ENCODE measurements at places on chromosomes 16 and 17.

- no peak for DNase-seq
These were observed 7.5 kb downstream of the CTU2 start for GRCh38 chr16:88713568-88714419.

GRCh38 chr17:54381482-54381881 is 519.2 kb upstream of the TOM1L1 start:
- no peak for DNase-seq

DNA sequence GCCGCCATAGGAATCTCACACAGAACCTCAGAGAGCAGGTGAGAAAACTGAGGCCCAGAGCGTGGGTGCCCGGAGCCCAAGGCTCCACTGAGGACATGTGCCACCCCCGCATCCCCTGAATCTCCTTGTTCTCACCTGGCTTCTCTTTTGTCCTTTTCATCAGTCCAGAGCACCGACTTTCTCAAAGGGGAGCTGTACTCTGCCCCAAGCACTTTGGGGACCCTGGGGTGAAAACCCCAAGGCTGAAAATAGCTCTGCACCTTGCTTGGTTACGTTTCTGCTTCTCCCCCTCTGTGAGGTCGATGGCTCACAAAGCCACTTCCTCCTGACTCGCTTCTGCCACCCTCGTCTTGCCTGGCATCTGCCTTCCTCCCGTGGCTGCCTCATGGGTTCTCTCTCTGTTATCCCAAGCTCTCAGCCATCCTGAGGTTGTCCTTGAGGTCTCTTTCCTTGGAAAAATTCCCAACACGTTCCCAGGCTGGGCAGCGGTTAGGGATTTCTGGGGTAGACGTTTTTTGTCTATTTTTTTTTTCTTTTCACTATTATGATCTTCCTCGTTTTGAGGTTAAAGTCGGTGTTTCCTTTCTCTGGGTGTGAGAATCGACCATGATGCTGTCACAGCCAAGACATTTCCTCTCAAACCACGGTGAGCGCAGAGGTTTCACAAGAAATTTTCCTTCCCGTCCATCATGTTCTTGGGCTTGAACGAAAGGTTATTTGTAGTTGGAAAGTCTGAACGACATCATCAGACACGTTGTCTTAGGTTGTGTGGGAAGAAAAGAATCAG is 37.2 kb downstream of the IRF8 start:
- DNase-seq = no peak

DNA sequence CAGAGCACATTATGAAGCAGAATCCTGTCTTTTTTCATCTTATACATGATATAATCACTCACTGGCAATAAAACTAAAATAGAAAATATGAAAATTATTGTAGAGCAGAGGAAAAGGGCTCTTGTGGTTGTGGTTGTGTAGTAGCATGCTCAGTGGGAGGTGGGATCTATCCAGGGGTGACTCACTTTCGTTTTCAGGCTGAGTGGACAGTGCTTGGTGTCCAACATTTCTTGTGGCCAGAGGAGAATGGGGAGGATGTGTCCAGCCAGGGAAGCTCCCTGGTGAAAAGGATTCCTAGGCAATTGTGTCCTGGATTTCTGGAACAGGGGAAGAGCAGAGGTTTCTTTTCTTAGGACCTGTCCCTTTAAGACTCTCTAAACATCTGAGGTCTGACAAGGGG is 31.9 kb upstream of the CPHXL start:
- DNase-seq = no peak

- DNase-seq = no peak
These were observed 8.7 kb downstream of the CCL17 start for GRCh38 chr16:57413301-57413730.

- DNase-seq = no peak
These were observed 2.4 kb downstream of the DHRS7B start for GRCh38 chr17:21129023-21129681.

GRCh38 chr16:51155820-51156806 is 5.0 kb upstream of the SALL1 start:
- peak; percentile 72 for DNase-seq

GRCh38 chr16:65878347-65878746 is 488.1 kb upstream of the CDH5 start:
- no peak for DNase-seq

DNA sequence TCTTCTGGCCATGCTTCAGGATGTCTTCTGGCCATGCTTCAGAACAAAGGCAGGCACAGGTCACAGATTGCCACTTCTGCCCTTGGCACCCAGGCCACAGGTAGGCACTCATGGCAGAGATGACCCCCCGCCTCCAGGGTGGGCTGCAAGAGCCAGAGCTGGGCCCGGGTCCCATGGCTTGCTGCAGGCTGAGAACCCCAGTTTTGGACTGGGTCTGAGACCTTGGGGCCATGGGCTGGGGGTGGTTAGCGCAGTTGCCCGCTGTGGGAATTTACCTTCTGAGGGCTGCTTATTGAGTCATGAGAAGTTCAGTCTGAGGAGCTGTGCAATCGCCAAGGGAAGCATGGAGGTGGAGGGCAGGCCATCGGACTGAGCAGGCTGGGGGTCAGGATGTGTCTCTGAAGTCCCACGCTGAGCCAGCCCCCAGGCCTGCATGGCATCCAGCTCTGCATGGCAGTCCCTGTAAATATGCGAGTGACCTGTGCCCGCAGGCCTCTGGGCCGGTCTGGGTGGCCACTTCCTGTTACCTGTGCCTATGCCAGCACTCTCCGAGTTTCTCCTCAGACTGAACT is 1.7 kb downstream of the ANKRD13B start:
- DNase-seq = peak; percentile 14

GRCh38 chr17:79631640-79632431 is 21.0 kb upstream of the RBFOX3 start:
- DNase-seq = no peak

DNA sequence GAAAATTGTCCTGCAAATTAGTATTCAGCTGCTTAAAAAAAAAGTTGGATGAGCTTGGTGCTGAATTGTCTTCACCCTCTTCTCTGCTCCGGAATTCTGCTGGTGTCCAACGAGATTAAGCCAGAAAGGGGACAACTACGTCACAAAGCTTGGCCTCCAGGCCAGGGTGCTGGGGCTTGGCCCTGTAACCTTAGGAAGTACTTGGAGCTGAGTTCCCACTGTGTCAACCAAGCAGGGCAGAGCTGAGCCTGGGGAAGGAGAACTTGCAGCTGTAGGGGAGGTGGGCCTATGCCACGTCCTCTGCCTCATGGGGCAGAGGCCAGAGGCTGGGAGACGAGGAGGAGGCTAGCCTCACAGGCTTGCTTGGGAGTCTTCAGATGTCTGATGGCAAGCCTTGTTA is 71.2 kb downstream of the CLEC16A start:
- DNase-seq = no peak

DNA sequence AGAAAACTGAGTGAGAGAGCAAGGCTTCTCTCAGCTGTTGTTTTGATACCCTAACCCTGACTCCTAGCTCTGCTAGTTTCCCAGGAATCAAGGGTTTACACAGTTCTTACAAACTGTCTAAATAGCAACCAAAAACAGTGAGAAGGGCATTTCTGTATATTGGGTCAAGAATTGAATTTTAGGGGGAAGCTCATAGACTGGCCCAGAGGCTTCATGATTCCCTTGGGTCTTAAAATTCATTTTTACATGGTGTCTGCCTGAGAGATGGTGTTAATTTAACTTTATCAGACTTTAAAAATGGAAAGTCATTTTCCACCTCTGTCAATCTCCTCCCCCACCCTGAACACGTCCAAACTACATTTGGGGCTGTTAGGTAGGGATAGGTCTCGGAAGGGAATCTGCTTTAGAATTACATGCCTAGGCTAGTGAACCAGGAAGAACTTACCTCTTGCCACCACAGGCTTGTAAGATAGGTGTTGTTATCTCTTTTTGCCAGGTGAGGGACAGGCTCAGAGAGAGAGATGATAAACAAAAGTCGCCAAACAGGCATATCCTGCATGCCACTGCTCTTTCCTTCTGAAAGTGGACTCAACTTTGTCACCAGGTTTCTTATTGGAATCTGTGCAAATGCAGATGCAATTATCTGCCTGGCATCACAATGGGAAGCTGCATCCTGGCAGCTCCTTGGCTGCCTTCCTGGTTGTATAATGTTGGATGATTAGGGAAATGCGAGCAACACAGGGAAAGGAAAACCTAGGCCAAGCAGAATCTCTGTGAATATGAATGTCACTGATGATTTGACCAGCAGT is 3.1 kb downstream of the PHAF1 start:
- DNase-seq = no peak

- DNase-seq = no peak
These were observed 33.1 kb downstream of the ARL4D start for GRCh38 chr17:43431714-43432523.

GRCh38 chr17:50210240-50211225 is 9.1 kb upstream of the COL1A1 start:
- DNase-seq = peak; percentile 67

DNA sequence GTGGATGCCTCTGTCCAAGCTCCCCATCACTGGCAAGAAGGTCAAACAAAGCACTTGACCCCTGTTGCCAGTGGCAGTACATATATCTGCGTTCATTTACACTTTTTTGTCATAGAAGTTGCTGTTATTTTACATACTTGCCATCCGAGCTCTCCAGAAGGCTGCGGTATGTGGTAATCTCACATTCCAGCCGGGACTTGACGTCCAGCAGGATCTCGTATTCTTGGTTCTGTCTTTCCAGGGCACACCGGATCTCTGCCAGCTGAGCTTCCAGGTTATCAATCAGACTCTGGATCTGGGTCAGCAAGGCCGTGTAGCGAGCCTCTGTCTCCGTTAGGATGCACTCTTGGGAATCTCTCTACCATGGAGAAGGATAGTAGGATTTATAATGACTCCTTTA is 6.6 kb downstream of the KRT39 start:
- no peak for DNase-seq

- DNase-seq = no peak
These were observed 3.4 kb upstream of the SSH2 start for GRCh38 chr17:29933379-29933778.

- DNase-seq = peak; percentile 43
These were observed 2.5 kb downstream of the ALOX15B start for GRCh38 chr17:8041249-8041928.

GRCh38 chr16:53612003-53612402 is 91.7 kb downstream of the RPGRIP1L start:
- DNase-seq = no peak

GRCh38 chr17:76902476-76902875 is 34.3 kb downstream of the MGAT5B start:
- DNase-seq = no peak

GRCh38 chr17:48871551-48872351 is 20.8 kb upstream of the ATP5MC1 start:
- no peak for DNase-seq

DNA sequence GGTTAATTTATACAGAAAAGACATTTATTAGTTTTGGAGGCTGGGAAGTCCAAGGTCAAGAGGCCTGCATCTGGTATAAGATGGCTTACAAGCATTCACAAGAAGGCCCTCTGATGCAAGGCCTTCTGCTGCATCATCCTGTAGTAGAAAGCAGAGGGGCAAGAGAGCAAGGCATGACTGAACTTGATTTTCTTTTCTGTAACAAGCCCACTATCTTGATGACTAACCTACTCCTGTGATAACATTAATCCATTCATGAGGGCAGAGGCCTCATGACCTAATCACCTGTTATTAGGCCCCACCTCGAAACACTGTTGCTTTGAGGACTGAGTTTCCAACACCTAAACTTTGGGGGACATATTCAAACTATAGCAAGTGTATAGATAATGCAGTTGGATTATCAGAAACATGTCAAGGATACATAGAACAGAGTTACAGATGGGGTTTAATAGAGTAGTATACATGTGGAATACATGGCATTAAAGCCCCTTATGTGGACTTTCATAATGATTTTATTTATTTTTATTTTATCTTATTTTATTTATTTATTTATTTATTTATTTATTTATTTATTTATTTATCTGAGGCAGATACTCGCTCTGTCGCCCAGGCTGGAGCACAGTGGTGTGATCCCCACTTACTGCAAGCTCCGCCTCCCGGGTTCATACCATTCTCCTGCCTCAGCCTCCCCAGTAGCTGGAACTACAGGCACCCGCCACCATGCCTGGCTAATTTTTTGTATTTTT is 88.2 kb downstream of the CHD9 start:
- no peak for DNase-seq

DNA sequence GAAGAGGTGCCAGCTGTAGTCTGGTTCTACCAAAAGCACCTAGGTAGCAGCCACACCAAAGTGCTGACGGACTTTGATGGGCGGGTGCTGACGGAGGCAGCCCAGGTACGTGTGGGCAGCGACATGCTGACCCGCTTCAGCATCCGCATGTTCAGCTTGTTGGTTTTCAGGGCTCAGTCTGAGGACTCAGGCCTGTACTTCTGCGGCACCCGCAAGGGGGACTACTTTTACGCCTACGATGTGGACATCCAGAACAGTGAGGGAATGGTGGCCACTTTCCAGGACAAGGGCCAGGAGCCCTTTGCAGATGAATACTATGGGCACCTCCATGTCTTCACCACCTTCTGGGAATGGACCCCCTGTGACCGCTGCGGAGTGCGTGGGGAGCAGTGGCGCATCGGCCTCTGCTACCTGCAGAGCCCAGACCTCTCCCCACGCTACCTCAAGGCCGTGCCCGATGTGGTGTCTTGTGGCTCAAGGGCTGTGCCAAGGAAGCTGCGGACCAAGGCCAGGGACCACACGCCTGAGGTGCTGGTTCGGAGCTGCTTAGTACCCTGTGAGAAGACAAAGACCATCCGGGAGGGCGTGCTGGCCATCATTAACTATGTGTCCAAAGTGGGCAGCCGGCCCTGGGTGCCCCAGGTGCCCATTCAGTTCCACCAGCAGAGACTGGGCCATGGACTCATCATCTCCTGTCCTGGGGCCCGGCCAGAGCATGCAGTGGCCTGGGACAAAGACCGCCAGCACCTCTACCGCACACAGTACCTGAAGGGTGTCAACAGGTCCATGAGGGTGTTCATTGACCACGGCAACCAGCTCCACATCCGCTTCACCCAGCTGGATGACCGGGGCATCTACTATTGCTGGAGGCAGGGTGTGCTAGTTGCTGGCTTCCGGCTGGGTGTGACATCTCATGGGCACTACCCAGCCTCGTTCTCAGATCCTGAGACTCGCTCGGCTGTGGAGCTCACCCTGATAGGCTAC is 5.0 kb upstream of the EFTUD2 start:
- DNase-seq = no peak

DNA sequence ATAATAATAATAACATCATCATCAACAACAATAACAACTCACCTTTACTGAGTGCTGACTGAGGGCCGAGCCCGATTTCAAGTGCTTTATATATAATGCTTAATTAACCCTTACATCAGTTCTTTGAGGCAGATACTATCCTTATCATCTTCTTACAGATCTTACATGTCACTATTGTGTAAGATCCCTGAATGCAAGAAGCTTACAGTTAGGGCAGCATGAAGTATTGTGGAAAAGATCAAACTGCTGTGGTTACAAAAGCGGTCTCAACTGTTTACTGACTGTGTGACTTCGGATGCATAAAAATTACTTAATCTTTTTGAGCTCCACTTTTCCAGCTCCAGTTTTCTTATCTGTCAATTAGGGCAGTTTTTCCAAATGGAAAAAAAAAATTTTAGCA is 3.3 kb downstream of the VAT1 start:
- no peak for DNase-seq

GRCh38 chr17:17151055-17151454 is 55.1 kb downstream of the PLD6 start:
- no peak for DNase-seq
